Stimulated activated CD8-positive, alpha-beta memory T cell treated with anti-CD3 and anti-CD28 coated beads, Interleukin-12 subunit alpha, Interleukin-12 subunit beta, amount 100 ng/mL, for 1 hour (primary cell): ENCODE measurements at places on chromosomes 3 and 15.

DNA sequence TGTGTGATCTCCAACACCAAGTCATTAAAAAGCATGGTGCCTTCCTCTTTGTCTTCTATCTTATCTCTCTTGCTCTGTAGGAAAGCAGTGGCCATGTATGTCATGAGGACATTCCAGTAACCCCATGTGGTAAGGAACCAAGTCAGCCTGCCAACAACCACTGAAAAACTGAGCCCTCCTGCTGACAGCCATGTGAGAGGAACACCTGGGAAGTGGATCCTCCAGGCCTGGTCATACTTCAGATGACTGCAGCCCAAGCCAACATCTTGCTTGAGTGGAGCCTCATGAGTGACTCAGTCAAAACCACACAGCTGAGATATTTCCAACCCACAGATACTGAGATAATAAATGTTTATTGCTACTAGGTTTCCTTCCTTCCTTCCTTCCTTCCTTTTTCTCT lies 597.3 kb downstream of the ZIC1 start:
- no peak for DNase-seq

- no peak for DNase-seq
Observed at GRCh38 chr15:54101664-54102270, 123.5 kb downstream of the UNC13C start.

DNA sequence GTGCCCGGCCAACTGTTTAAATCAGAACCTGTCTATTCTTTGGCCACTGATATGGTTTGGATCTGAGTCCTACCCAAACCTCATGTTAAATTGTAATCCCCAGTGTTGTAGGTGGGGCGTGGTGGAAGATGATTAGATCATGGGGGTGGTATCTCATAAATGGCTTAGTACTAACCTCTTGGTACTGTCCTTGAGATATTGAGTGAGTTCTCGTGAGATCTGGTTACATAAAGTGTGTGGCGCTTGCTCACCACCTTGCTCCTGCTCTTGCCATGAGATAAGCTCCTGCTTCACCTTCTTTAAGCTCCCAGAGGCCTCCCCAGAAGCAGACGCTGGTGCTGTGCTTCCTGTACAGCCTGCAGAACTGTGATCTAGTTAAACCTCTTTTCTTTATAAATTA lies 42.4 kb downstream of the REC114 start:
- DNase-seq, result no peak

DNA sequence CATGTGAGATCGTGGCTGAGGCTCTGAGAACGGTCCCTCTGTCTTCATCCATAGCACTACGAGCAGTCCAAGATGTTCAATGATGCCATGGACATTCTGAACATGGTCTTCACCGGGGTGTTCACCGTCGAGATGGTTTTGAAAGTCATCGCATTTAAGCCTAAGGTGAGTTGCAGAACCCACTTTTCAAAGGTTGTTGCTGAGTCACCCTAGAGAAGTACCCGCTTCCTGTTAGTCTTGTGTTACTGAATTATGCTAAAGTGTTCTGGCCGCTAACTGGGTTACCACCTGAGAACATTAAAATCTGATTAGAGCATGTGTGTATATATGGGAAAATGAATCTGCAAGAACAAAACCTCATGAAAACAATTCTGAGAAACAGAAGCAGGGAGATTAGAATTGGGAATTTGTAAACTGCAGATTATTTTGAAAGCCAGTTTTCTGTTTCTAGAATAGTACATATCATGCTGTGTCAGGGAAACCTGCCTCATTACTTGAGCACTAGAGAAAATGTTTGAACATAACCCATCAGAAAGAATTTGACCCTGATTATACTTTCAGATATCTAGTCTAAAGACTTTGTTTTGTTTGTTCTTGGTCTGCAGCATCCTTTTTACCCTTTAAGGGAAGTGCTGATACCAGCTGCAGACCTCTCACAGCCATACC lies 92.6 kb downstream of the CHDH start:
- DNase-seq, result no peak

DNA sequence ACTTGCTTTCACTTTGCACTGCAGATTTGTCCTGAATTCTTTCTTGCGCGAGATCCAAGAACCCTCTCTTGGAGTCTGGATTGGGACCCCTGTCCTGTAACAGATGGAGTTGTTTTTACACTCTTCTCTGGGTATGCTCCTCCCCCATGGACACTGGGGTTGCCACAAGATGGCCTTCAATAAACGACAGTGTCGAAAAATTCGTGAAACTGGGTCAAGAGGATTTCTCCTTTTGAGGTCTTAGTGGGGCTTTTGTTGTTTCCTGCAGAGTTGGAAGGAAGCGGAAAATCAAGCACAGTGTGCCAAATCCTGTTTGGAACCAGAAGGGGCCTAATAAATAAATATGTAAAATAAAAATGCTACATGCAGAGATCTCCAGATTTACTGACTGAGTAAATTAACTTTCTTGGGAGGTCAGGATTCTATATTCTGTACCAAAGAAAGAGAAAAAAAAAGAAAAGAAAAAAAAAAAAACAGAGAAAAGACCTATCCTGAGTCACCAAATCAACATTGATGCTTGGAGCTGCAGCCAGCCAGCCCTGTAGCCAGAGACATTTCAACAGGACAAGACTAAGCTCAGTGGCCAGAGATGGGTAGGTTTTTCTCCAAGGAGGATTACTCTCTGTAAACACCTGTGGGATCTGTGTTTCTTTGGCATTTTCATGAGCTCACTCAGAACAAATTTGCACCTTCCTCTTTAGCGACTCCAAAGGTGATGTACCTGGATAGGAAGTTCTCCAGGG lies 24.8 kb downstream of the CCDC80 start:
- no peak for DNase-seq

DNA sequence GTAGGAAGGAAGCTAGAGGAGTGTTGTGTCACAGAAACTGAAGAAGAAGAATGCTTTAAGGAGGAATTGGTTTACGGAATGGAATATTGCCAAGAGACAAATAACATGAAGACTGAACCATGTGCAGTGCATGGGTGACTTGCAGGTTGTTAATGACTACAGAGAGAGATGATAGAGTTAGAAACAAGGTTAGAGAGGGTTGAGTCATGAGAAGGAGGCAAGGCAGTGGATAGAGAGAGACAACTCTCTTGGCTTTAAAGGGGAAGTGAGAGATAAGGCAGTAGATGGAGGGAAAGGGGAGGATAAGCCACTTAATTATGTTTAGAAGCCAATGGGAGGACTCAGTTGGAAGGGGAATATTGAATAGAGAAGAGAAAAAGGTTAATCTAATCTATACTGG lies 119.3 kb upstream of the CCNL1 start:
- no peak for DNase-seq

GRCh38 chr3:38141952-38142273 lies 3.5 kb downstream of the MYD88 start:
- DNase-seq, result no peak
